ENCODE measurements at places on chromosomes 16 and 17.
A peak's percentile ranks its signal among the peaks of the same experiment; 100 is the strongest.

GRCh38 chr16:55184052-55184451 is 140.0 kb upstream of the IRX6 start:
- DNase-seq, result no peak

DNA sequence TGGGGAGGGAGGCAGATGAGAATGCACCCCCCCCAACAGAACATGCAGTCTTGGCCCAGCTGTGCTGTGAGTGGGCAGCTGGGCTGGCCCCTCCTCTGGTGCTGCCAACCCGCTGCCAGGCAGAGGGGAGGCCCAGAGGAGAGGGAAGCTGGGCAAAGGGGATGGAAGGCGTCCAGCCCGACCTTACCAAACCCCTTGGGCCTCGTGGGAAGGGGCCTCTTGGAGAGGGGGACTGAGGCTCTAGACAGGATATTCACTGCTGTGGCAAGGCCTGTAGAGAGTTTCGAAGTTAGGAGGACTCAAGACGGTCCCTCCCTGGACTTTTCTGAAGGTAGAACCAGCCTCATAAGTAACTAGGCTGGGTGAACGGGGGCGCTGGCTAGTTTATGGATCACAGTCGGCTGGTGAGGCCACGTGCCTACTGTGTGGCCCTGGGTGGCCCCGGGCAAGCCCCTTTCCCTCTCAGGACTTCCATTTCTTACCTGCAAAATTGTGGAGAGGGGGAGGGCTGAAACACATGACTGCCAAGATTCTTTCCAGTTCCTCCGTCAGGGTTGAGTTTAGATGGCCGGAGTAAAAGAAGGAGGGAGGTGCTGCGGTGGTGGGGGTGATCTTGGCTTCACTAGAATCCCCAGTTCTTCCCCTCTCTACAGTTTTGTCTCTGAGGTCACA is 857 bp upstream of the STAT5A start:
- DNase-seq, result no peak

DNA sequence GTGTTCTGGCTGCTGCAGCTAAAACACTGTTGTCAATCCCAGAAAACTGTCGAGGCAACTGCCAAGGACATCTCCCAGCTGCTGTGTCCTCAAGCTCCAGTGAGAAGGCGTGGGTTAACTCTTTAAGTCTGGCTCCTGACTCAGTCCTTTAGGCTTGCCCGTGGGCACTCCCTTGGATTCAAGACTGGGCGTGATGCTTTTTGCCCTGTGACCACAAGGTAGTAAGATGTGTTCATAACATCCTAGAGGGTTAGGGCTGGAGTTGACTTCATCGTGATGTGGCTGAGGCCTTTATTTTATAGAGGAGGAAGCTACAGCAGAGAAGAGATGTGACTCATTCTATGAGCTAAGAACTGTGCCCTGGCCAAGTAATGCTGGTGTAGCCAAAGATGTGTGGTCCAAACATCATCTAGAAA is 50.9 kb upstream of the TEKT3 start:
- DNase-seq, result no peak

GRCh38 chr17:50451943-50452629 is 16.6 kb downstream of the CHAD start:
- DNase-seq, result no peak

GRCh38 chr17:1576500-1576899 is 13.9 kb upstream of the PITPNA start:
- DNase-seq, result no peak

GRCh38 chr16:19179546-19180490 is 11.8 kb downstream of the SYT17 start:
- DNase-seq, result peak; percentile 82

Measured in SIG-M5 (cell line).